ENCODE measurements at places on chromosomes 1 and 21.

DNA sequence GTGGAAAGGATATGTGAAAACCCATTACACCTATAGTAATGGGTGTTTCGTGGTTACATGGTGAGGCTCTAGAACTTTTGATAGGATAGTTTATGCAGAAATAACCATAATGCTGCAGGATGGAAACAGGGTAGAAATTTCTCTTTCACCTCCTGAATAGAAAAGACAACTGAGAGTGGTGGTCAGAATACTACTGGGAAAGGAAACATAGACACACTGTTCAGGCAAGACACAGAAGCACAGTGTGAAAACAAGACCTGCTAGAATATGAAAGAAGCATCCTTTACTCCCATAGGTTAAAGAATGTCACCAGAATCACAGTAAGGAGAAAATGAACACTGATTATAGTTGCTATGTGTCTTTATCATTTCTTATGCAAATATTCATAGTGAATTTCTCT, 496.6 kb downstream of the DPYD start:
- DNase-seq: no peak

DNA sequence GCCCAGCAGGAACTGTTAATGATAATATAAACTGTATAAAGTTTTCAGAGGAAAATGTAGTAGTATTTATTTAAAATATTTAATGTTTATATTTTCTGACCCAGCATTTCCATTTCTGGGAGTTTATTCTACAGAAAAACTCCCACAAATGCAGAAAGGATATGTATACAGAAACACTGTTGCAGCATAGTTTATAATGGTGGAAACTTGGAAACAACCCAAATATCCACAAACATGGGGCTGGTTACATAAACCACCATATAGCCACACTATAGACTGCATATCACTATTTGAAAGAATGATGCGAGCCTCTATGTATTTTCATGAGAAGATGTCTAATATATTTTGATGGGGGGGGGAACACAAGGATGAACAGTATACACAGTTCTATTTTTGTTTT, 31.5 kb upstream of the KCNN3 start:
- DNase-seq: no peak

DNA sequence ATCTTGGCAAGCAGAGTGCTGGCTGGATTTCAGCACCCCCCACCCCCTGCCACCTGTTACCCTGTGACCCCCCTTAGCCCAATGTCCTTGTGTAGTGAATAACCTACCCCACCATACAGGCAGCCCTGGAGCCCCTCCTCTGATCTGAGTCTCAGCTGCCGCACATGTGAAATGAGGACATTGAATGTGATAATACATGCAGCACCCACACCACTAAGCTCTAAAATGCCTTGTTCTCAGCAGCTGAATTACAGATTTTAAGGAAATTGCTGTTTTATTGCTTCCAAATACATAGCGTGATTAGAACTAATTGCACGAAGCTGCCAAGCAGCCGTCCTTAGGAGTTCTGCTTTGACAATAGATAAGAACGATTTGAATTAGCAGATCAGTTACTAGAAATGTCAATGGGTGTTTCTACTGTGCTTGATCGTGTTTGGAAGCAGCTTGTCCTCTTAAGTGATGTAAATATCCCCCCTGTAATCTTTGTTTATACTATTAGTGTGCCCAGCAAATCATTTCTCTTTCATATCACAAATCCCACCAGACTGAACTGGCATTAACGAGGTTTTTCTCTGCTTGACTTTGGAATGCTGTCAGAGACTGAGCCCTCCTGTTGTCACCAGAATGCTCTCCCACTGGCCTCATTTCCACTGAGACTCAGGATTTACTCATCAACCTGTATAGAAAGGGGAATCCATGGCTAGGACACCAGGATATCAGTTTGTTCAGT, 4.9 kb downstream of the SLAMF8 start:
- DNase-seq: no peak

DNA sequence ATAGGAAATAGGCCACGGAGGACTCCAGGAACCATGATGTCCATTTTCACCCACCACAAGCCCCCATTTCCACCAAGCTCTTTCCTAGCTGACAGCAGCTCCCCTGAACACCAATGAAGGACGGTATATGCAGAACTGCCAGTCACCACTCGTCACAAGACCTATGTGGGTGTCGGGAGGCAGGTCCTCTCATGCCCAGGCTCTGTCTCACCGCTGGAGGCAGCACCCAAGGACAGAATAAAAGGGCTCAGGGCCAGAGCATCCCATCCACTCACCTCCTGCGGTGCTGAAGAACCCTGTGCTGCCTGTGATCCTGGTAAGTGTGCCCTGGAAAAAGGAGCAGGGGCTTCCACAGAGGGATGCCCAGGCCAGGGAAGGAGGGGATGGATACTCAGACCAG, at the start of gene LCE1F:
TSS of gene LCE1F (plus strand) at position 266 of the 400 bp plus-strand sequence. CDS start 1,232 bp downstream, outside the sequence.
- no peak for DNase-seq

DNA sequence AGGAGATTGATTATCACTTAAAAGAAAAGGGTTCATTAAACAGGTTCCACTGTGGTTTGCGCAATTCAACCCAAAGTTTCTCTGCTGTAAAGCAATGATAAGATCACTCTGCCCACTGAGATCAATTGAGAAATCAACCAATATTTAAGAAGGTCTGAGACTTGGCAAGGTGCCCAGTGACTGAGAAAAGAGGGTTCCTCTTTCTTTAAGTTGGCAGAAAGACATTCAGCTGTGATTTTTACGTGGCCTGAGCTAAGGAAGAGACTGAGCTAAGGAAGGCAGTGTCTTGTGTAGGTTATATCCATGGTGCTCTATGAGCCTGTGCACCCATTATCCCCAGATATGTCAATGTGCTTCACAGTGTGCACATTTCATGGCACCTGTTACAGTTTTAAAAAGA, 344.1 kb downstream of the DISC1 start:
- DNase-seq: no peak

DNA sequence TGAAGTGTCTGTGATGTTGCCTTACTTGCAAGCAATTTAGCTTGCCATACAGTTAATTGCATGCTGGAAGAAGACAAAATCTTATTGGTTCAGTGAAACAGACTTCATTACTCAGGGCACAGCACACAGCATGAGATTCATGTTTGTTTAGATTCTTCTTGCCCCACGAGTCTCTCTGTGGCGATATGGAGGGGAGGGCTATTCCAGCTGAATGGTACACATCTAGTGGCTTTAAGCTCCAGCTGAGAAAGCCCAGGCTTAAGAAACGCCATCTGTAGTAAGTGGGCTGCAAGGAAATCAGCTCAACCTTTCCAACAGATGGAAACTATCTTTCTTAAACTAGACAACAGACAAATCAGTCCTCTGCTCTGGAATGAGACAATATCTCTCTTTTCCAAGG, 1022.0 kb downstream of the NCAM2 start:
- no peak for DNase-seq

DNA sequence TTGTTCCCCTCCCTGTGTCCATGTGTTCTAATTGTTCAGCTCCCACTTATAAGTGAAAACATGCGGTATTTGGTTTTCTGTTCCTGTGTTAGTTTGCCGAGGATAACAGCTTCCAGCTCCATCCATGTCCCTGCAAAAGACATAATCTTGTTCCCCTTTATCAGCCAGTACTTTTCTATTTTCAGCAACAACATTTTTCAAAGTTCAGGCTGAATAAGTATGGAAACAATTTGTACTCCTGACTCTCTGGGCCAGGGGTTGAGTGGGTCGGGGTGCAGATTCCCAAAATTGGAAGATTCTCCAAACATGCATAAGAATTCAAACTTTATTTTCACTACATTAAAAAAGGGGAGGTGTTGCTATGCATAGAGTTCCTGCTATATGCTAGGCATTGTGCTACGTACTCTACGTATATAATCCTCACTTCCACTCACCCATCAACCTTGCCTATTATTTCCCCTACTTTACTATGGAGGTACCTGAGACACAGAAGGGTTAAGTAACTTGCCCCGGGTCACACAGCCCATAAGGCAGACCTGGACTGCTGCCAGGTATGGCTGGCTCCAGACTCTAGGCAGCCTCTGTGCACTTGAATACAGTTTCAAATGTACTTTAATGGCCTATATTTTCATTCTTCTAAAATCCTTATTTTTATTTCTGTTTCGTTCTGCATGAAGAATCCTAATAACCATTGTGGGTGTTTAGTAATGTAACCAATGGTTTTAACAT, 117.1 kb upstream of the C8B start:
- DNase-seq: no peak

DNA sequence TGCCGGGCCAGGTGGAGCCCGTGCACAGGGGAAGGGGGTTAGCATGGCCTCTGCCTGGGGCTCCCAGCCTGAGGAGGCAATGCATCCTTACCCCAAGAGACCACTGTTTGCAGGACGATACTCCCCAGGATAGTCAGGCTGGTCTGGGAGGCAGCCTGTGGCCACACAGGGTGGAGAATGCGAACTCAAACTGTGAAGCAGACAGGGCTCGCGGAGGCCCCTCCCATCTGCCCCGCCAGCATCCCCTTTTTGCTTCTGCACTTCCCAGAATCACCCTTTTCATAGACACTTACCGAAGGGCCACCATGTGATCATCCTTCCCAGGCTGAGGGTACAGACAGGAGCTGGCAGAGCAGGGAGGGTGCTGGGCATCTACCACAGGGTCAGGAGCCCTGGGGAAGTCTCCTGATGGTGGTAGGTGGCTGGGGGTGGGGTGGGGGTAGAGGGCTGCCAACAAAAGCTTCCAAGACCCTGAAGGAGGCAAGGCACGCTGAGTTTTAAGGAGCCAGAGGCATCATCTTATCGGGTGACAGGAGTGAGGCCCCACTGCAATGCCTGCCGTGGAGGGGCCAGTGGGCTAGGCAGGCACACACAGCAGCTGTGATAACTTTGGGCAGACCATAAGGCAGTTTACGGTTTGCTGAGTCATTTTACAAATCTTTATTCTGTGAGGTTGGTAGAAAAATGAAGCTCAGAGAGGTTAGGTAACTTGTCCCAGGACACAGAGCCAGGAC, 31.3 kb upstream of the BTG2 start:
- no peak for DNase-seq

DNA sequence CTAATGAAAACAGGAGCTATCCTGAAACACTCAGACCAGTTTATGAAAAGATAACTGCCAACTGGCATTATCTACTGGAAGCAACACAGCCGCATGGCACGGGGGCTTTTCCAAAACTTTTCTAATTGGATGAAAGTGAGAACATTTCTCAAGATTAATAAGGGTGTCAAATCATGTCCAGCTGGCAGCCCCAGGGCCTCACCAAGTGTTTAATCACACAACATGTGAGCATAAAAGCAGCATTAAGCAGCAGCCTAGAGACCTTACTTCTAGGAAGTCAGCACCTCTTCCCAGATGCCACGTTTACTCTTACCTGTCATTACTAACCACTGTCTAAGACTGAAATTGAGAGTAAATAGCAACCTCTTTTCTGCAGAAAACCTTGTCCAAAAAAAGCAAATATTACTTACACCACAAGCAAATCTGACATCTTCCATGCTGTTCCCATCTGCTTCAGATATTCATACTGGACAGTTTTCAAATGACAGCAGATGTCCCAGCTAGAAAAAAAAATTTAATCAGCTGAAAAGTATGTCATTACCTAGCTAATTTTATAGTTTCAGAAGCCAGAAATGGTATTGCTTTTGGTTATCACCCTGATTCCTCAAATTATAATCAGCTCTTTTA, 341.5 kb upstream of the ZP4 start:
- no peak for DNase-seq

DNA sequence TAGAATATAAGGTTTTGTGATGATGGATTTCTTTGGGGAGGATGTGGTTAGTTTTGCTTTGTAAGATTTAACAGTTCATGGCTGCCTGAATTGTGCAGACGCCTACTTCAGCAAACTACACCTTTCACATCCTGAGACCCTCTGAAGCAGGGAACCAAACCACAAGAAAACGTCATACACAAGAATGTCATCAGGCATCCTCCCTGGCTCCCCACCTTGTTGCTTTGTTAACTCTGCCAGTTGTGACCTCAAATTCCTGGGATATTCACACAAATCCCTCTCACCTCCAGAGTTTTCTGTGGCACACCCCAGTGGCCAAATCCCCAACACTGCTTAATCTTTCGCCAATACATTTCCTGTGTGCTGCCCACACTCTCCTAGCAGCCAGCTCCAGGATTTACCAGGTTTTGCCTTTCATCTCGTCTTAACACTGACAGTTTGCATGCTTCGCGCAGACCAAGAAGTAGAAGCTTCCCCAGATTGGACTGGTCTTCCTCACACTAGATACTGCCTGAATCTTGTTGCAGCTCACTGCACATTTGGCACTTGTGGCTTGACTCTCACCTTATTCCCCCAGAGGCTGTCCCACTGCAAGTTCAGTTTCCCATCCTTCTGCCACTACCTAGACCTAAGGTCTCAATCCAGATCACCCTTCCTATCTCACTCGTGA, 51.1 kb upstream of the CTTNBP2NL start:
- DNase-seq: no peak

GRCh38 chr1:171141688-171142415, 43.2 kb upstream of the FMO2 start:
- no peak for DNase-seq

GRCh38 chr1:22323141-22323845, 128.4 kb upstream of the ZBTB40 start:
- no peak for DNase-seq

DNA sequence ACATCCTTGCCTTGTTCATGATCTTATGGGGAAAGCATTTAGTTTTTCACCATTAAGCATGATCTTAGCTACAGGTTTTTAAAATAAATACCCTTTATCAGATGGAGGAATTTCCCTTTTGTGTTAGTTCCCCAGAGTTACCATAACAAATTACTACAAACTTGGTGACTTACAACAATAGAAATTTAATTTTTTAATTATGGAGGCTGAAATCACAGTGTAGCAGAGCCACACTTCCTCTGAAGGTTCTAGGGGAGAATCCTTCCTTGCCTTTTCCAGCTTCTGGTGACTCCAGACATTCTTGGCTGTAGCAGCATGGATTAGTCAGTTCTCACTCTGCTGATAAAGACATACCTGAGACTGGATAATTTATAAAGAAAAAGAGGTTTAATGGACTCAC, 18.5 kb downstream of the MIGA1 start:
- DNase-seq: no peak

Measured in foreskin keratinocyte (primary cell).